ENCODE measurements at places on chromosomes 6 and 20.

DNA sequence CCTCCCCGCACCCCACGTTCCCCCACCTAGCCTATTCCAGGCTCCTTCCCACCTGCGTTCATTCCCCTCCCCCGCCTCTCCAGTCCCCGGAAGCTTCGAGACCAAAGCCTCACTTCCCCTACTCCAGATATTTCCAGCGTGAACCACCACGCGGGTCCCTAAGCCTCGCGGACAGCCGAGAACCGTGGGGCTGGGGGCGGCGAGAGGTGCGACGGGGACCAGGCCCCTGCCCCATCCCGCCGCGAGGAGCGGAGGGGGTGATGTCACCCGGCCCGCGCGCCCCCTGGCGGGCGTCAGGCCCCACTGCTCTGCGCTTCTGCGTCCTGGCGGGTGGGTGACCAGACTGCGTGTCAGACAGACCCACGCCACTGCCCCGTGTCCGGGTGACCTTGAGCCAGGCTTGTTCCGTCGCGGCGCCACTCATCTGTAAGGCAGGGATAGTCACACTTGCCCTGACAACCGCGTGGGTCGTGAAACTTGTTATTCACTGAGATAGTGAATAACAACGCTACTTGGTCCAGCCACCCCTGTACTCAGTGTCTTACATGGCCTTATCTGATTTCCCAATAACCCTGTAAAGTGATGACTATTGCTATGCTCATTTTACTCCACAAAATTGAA, 9.0 kb upstream of the HSP90AB1 start:
- no peak for DNase-seq

DNA sequence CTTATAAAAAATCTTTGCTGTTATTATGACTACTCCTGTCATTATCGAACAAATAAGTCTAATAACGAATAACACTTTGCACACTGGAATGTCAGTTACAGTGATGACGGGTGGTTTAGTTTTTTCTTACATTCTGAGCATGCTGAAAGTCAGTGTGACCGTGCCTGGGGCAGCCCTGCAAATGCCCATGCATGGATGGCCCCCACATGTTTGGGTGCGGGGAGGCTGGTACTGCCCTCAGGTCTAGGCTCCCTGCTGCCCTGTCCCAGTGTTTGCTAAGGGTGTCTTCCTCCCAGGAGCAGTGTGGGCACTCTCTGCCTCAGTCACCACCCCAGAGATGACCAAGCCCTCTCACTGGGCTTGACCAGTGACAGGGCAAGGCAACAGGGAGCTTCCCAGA, 3.0 kb downstream of the CSTL1 start:
- DNase-seq, result no peak

DNA sequence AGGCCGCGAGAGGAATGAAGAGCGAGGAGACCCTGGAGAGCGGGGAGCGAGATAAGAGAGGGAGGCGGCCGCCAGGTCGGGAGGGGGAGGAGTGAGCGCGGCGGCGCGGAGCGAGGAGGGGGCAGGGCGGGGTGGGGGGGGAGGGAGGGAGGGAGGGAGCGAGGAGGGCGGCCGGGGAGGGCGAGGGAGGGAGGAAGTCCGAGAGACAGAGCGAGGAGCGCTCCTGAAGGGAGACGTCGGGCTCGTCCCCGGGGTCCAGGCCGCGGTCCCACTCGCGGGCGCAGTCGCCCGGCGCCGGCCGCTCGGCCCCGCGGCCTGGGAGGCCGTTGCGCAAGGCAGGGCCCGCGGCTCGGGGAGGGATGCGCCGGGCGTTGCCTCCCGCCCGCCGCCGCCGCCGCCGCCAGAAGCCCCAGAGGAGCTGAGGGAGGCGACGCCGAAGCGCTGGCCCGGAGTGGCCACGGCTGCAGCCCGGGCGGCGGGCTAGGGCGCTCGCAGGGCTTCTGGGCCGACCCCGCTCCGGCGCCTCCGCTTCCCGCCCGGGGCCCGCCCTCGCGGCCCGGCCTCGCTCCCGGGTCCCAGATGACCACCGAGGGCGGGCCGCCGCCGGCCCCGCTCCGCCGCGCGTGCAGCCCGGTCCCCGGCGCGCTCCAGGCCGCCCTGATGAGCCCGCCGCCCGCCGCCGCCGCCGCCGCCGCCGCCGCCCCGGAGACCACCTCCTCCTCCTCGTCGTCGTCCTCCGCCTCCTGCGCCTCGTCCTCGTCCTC, at the start of gene FOXF2:
TSS of gene FOXF2 (plus strand) at position 208 of the 764 bp plus-strand sequence. CDS start at position 580, 372 bp downstream.
- DNase-seq, result no peak

- DNase-seq, result no peak
These were observed at the start of gene CPXM1 for GRCh38 chr20:2800521-2801285. Gene CPXM1 (minus strand): TSS chr20:2800627. CDS start chr20:2800572, 55 bp downstream.

- no peak for DNase-seq
These were observed 92.7 kb upstream of the DTNBP1 start for GRCh38 chr6:15755526-15755925.

- no peak for DNase-seq
These were observed 181.4 kb downstream of the PHF3 start for GRCh38 chr6:63816982-63817436.

DNA sequence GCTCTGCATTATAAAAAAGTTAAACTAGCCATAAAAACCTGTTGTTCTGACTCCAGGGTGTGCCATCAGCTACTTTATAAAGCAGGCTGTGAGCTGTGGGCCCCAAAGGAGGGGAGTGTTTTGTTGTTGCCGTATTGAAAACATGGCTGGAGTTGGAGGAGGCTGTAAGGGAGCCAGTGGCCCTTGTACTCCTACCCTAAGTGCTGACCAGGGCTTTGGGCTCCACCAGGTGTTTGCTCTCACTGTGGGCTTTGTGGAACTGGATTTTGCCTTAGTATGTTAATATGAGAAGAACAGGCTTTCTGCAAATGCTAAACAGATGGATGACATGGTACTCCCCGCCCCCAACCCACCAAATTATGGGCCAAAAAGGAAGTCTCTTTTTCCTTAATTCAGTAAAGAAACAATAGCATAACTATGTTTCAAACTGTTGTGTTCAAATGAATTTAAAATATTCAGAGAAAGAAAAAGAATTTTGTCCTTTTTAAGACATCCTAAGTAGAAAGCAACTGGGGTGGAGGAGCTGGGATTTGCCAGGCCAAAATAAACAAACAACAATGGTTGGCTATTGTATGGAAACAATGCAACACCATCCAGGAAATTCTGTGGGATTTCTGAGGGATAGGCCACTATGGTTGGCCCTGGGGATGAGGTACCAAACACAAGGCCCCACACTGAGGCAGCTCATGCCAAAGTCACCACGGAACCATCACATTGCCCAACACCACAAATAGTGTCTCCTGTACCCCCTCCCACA, 63.3 kb downstream of the PLCG1 start:
- DNase-seq, result no peak

- no peak for DNase-seq
These were observed 1192.4 kb upstream of the CITED2 start for GRCh38 chr6:140566781-140567277.

DNA sequence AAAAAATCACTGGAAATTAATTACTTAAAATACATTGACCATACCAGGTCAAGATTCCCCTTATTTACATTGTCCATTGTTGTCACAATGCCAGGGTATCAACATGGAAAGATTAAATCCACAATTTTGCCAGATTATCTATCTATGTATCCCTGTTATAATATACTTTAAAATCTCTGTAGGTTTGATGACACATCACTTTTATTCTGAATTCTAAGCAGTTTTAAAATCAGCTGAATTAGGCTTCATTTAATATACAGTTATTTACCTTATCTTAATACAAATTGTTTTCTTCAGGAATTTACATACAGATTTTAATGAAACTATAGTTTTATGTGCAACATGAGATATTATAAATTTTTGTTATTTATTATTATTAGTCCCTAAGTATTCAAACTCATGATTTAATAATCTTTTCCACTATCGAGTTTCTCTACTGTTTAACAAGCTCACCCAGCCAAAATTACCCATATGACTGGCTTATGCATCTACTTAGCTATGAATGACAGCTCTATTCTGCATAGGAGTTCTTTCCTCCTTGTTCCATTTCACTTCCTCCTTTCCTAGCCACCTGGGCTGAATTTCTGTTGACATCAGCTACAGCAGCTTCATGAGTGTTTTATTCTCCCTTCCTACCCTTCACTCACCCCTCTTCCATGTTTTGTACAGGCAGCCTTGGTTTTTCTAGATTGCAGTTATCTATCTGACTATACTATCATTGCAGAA, 654.2 kb upstream of the MAP3K7 start:
- no peak for DNase-seq

DNA sequence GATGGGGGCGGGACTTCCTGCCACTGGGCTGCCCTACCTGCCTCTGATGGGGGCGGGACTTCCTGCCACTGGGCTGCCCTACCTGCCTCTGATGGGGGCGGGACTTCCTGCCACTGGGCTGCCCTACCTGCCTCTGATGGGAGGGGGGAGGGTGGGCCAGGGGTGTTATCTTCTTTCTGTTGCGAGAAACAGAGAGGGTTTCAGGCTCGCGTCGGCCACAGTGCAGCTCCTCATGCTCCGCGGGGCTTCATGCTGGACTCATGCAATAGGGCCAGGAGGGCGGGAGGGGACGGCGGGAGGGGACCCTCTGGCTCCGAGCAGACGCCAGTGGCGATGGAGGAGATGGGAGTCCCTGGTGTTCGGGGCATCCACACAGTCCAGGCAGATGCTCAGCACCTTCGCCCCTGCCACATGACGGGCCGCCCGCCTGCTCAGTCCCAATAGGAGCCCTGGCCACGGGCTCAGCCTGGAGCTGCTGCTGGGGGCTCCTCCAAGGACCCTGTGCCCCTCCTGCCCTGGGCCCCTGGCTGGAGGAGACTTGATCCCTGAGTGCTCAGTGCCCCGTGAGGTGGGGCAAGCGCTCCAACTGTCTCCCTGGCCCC, 48.8 kb upstream of the CHRNA4 start:
- DNase-seq, result no peak

DNA sequence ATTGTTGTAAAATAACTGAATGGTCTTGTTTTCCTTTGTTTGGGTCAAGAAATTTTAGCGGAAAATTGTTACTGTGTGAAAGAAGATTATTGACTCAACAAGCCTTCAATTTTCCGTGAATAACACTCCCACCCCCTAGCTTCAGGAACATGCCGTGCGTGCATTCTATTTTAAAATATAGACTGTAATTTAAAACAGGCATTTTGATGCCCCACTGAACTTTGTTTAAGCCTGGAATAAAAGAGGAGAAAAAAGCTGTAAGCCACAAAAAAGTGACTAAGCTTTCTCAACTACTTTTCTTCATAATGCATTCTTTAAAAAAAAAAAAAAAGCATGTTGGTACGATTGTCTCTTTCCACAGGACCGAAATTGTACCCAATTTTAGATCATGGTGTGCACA, 166.0 kb downstream of the ARID1B start:
- no peak for DNase-seq

DNA sequence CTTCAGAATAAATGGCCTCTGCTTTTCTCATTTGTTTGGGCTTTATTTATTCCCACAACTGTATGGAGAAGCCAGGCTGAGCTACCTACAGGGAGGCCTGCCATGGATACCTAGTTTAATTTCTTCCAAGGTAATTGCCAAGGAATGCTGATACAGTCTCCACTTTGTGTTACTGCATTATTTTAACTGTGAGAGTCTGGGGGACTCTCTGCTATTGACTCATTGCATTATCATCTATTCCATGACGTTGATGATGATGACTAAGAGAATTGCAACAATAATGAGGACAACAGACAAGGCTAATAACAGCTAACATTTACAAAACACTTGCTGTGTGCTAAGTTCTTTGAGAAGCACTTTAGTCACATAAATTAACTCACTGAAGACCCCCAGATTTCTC, 88.3 kb upstream of the COL21A1 start:
- no peak for DNase-seq

DNA sequence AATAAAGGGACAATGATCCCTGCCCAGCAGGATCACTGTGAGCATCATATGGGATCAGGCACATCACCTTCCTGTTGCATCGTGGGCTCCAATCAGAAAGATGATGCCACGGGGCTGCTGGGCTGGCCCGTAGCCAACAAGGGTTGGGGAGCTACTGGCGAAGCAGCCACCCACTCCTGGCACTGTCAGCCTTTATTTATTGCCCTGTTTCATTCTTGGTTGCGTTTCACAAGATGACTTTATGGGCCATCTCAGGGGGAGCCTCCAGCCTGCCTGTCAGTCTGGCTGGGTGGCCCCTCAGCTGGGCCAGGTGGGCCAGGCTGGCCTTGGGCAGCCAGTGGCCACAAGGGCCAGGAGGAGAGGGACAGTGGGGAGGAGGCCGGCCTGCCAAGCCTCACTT, 17.3 kb downstream of the VSTM2L start:
- no peak for DNase-seq

GRCh38 chr6:1702580-1703051, 92.9 kb downstream of the FOXC1 start:
- no peak for DNase-seq

DNA sequence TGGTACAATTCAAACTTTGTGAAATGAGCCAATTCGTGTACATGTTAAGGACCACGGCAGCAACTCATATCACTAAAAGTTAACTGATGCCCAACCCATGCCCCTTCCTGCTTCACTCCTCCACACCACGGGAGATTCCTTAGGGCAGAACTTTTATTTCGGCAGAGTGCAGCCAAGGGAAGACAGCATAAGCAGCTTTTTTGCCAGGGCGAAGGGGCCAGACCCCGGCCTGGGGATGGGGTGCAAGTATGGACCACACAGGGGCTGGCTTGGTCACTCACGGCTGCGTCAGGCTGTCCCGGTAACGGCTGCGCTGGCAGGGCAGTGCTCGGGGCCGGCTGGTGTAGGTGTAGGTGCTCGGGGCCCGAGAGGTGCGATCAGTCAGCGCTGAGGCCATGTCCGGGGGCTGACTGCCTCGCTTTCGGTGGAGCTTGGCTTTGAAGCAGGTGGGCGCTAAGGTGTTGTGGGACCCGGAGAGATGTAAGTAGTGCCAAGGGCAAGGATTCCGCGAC, 792 bp downstream of the RSPH3 start:
- DNase-seq, result no peak

DNA sequence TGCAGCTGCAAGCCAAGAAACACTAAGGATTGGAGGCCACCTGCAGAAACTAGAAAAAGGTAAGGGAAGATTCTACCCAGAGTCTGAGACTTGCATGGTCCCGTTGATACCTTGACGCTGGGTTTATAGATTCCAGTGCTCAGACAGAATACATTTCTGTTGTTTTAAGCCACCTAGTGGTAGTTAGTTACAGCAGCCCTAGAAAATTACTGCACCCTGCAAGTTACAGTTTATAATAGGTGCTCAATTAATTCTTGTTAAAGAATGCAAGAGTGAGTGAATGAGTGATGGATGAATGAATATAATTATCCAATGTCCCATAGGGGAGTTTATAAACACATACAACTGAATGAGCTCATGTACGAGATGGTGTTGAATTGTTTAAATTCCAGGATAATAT, 453.1 kb upstream of the SLC35B3 start:
- DNase-seq, result no peak

- DNase-seq, result no peak
These were observed 35.7 kb upstream of the VEGFA start for GRCh38 chr6:43734294-43734665.

- no peak for DNase-seq
These were observed 82.2 kb upstream of the TOP1 start for GRCh38 chr20:40946451-40946850.
